CD4-positive, alpha-beta T cell treated with Interleukin-10 for 1 hour (primary cell): ENCODE measurements at places on chromosomes 5 and 9.

GRCh38 chr5:1161833-1162229, 39.6 kb upstream of the SLC6A19 start:
- no peak for DNase-seq

DNA sequence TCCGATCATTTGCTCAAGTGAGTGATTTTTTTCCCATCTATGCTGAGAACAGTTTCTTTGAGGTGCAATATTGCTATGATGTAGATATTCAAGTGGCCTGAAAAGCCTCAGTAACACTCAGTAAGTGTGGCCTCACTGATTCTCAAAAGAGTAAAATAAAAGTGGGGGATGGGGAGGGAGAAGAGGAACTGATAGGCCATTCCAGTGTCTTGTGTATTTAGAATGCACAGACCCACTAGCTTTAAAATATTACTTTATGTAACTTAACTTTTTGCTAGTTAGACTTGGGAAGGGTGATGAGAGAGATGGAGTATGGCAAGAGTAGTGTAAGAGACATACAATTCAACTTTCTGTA, 79.5 kb upstream of the ZNF608 start:
- DNase-seq: no peak

- DNase-seq: no peak
Observed at GRCh38 chr9:116380496-116380995, 227.0 kb downstream of the PAPPA start.

DNA sequence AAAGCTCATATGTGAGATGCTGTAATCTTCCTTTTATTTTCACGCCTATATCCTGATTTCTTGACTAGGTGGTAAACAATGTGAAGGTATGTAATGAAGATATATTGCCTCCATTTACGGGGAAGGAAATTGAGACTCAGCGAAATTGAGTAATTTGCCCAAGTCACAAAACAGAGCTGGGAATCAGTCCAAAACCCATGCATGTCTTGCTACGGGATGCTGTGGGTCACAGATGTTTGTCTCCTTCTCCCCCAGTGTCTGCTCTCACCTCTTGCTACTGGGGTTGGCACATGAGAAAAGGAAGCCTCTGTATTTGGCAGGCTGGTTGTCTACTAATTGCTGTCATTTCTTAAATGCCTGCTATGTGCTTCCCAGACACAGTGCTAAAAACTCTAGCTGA, 53.7 kb upstream of the TEX48 start:
- DNase-seq: no peak

DNA sequence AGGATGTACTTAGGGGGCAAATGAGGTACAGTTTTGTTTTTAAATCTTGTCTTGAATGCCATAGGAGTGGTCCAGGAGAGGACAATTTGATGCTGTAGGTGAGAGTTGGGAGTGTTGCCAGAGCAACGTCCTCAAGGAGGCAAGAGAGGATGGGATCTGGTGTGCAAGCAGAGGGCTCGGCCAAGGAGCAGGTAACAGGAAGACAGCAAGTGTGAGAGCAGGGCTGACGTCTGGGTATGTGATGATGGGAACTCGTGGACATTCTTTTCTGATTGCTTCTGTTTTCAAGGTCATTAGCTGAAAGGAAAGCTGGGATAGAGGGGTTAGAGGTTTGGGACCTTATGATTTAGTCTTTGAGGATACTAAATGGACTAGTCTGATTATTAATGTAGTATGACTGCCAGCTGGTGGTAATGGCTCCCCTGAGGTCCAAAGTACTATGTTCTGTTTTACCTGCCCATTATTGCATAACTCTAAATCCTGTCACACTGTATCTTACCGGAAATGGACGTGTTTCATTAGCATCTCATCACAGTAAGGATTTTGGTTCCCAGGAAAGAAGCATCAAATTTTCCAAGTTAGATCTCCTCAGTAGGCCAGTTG, 15.4 kb downstream of the GNPDA1 start:
- no peak for DNase-seq

GRCh38 chr9:131661568-131662288, 78.1 kb downstream of the RAPGEF1 start:
- DNase-seq: peak; percentile 73

- DNase-seq: no peak
Observed at GRCh38 chr5:112049738-112050137, 292.7 kb upstream of the NREP start.

- no peak for DNase-seq
Observed at GRCh38 chr5:76657091-76657490, 33.9 kb upstream of the F2RL2 start.

GRCh38 chr9:32704343-32704742, 68.9 kb upstream of the TAF1L start:
- DNase-seq: no peak

GRCh38 chr5:6483880-6484382, 35.3 kb downstream of the UBE2QL1 start:
- DNase-seq: no peak

GRCh38 chr9:132575005-132575609, 7.3 kb upstream of the BARHL1 start:
- DNase-seq: peak; percentile 55

- DNase-seq: no peak
Observed at GRCh38 chr9:8457816-8458215, 658.2 kb upstream of the DMAC1 start.
